SJSA1 (cell line): ENCODE measurements at places on chromosomes 13 and 19.

DNA sequence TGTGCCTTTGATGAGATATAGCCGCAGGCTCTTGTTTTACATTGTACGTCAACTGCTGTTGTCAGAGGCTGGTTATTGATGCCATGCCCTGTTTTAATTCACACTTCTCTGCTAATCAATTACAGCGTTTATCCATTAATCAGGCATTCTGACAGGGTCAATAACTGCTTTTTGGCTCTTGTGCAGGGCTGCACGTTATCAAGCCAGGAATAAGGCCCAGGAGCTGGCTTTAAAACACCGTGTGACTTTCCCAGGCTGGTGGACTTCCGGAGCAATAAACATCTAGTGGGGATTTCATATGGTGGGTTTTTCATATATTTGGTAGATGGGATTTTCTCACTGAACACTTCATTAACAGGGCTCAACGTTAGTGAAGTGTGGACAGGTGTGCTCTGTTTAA is 221.7 kb downstream of the TM9SF2 start:
- DNase-seq = no peak

DNA sequence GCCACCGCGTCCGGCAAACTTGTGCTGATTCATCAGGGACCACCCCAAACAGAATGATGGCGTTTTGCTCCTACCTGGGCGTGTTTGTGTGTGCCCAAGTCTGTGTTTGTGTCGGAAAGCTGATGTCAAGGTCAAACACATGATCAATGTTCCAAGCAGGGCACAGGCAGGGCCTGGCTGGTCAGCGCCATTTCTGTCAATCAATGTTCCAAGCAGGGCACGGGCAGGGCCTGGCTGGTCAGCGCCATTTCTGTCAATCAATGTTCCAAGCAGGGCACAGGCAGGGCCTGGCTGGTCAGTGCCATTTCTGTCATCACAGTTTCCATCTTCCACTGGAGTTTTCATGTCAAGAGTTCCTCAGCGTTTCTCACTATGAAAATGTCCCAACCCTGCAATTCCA is 14.9 kb upstream of the GRTP1 start:
- DNase-seq = no peak

DNA sequence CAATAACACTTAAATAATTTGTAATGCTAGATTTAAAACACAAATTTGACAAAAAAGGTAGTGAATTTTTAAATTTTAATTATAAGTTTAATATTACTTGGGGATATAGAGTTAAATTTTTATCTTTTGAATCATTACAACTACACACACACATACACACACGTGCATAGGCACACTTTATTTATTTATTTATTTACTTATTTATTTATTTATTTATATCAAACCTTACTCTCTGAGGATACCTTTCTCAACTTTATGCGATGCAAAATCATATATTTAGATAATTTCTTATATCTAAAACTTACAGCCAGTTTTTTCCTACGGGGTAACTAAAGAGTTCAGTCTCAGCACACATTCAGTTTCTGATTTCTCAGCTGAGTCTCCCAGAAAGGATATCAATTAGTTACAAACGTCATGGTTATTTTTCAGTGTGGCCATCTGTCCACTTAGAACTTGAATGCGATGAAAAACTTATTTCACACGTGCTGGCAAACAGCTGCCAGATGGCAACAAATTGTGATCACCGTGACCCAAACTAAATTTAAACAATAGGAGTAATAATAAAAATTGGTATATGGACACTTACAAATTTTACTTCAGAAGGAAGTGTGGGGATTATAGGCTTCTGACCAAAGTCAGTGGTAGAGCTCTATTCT is 683.1 kb upstream of the PRR20A start:
- DNase-seq = no peak

GRCh38 chr13:42113478-42113877 is 65.0 kb downstream of the DGKH start:
- no peak for DNase-seq

- DNase-seq = peak; percentile 41
Observed at GRCh38 chr13:19601749-19602725, 31.4 kb upstream of the MPHOSPH8 start.

DNA sequence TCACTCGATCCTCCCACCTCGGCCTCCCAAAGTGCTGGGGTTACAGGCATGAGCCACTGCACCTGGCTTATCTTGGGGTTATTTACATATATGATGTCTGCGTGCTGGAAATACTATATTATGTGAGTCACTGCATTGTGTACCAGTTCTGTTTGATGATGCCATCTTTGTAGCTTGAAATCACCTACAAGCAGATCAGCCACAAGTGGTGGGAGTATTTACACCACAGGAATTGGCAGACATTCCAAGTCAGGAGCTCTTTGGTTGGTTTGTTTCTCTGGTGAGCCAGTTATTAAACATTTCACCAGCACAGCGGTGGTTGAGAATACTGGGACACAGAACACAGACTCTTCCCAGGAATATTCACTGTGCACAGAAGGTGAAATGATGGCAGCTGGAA is 4.5 kb upstream of the TIMM44 start:
- DNase-seq = no peak

DNA sequence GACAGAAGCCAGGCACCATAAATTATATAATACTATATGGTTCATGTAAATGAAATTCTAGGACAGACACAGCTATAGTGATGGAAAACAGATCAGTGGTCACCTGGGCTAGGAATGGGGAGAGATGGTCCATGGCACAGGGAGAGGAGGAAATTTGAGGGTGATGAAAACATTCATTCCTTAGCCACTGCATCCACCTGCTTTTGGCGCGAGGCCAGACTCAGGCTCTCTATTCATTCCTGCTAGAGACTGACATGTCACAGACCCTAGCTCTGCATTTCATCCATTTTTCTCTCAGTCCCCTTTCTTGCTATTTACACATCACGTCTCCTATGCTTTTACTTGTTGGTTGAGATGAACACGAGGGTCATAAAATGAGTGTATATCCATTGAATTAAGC is 628.3 kb upstream of the SLC10A2 start:
- DNase-seq = no peak

DNA sequence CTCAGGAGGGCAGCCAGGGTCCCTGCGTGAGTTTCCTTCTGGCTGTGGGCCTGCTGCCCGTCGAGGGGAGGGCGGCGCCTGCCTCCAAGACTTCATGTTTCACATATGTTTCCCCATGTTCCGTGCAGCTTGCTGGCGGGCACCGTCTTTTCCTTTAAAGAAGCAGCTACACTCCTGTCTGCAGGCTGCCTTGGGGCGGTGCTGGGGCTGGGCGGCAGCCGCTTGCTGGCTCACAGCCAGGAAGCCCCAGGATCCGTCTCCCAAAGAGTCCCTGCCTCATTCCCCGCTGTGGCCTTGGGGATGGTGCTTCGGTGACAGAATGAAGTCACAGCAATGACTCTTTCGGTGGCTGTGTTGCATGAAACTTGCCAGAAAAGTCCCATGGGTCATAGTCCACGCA is 24.9 kb downstream of the PIAS4 start:
- no peak for DNase-seq

GRCh38 chr19:32041681-32042292 is 303.6 kb upstream of the ZNF507 start:
- DNase-seq = peak; percentile 58

GRCh38 chr19:47471733-47472457 is at the start of gene SLC8A2:
Gene SLC8A2, minus strand, starts transcription at chr19:47471893. Its CDS starts 5,490 bp downstream, at chr19:47466403.
- DNase-seq = peak; percentile 30

DNA sequence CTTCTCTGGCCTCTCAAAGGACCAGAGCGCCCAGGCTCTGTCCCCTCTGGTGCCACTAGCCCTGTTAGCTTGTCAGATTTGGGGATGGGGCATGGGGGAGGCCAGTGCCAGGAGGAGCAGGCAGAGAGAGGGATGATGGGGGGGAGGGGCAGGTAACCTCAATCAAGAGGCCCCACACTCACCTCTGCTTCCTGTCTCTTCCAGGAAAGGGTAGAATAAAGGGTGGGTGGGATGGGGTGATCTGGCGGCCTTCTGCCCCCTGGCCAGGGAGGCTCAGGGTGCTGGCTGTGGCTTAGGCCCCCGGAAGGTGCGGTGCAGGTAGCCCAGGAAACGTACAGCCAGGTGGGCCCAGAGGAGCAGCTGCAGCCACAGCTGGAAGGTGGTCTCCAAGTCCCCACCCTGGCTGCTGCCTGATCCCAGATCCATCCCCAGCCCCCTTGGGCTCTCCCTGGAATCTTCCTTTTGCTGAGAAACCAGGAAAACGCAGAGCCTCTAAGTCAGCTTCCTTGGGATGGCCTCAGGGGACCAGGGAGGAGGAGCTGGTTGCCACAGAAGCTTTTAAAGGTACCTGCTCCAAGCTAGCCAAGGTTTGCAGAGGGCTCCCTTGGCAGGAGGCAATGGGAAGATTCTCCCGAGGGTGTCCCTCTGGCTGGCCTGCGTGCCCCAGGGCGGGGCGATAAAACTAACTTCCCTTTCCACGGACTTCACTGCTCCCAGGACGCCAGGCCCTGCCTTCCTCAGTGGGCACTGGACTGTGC is 5.3 kb downstream of the PRKACA start:
- no peak for DNase-seq

GRCh38 chr13:52808842-52809219 is 39.6 kb downstream of the PCDH8 start:
- no peak for DNase-seq

GRCh38 chr19:18762125-18763023 is 28.7 kb downstream of the COMP start:
- DNase-seq = no peak

DNA sequence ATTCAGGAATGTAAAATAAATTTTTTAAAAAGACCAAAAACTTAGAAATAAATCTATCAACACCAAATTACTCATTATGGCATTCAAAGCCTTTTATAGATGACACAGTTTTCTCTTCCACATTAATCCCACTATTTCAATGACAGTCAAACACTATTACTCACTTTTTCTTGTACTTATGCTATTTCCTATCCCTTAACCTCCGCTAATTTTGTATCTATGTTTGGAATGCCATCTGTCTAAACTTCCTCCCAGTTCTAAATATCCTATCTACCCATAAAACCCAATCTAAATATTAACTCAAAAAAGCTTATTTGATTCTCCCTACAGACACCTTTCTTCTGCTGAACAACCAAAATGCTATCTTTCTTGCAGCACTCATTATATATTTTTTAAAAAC is 203.5 kb downstream of the ENOX1 start:
- no peak for DNase-seq

DNA sequence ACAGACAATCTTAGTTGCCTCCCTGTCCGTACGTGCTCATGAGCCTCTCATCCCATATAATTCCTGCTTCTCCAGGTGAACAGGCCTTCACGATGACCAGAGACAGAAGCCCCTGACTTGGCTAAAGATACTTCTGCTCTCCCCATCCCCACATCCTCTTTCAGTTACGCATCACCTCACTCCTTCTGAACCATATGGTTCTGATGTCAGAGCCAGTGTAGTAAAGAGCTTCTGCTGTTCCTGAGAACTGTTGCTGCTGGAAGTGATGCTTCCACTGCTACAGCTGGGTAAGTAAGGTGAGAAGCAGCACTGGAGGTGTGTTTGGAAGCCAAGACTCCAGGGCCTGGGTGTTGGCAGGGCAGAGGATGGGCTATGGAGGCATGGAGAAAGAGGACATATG is 12.9 kb downstream of the SIGLECL1 start:
- DNase-seq = no peak

DNA sequence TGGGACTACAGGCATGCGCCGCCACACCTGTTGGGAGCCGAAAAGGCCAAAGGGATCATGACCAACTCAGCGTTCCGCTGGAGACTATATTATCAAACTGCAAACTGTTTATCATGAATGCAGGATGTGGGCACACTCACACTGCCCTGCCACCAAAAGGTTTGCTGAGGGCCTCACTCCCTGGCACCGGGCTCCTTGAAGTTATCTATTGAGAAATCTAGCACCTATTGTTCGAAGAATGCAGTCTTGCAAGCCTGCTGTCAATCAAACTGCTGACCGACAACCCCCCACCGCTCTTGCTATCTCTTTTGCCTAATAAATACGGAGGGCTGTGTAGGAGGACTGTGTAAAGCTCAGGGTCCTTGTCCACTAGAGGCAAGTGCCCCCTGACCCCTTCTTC is 5.2 kb upstream of the ZNF836 start:
- DNase-seq = no peak

DNA sequence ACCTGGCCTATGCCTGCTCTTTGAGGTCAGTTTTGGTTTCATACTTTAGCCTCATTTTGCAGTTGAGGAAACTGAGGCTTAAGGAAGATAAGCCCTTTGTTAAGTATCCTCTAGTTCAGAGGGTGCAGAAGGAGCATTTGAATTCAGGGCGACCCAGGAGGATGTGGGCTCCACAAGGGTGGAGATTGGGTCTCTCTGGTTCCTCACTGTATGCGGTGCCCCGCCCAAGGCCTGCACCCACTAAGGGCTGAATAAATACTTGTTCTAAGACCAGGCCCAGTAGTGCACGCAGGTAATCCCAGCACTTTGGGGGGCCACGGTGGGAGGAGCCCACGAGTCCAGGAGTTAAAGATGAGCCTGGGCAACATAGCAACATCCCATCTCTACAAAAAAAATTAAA is 768 bp upstream of the SLC44A2 start:
- no peak for DNase-seq

DNA sequence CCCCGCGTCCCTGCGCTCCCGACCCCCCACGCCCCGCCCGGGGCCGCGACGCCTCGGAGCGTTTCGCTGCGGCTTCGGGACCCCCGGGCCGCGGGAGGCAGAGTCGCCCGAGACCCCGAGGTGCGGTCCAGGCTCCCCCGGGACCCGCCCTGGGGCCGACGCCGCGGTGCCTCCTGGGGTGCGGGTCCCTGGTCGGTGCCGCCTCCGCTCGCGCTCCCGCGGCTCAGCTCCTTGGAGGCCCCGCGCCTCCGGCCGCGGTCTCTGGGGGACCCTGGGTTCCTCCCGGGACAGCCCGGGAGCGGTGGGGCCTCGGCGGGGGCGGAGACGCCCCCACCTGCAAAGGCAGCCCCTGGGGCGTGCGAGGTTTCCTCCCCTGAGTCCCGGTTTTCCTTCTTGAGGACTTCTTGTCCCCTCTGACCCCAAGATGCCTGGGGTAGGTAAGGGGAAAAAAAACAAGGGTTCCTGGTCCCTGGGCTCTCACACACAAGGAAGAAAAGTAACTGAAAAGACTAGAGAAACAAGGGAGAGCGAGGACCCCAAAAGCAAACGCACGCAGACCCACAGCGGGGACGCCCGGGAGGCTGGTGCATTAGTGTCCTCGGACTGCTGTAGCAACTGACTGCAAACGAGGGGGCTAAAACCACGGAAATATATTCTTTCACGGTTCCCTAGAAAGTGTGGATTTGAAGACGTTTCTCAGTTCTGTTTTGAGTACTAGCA is 740 bp downstream of the ZNF555 start:
- no peak for DNase-seq

DNA sequence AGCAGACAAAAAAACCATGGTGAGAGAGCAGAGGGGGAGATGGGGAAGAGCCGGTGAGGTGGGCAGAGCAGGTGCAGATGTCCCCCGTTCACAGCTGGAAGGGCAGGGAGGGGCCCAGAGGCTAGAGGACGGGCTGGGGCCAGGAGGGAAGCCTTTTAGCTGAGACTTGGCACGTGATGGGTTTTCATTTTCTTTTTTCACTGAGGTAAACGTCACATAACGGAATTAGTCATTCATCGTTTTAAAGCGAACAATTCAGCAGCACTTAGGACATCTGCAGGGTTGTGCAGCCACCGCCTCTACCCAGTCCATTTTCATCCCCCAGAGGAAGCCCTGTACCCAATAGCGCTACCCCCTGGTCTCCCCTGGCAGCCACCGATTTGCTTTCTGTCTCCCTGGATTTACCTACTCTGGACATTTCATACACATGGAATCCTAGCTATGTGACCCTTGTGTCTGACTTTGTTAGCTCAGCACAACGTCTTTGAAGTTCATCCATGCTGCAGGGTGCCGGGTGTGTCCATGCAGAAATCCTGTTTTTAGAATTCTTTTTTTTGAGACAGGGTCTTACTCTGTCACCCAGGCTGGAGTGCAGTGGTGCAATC is 16.0 kb upstream of the EMC10 start:
- DNase-seq = no peak

- no peak for DNase-seq
Observed at GRCh38 chr19:50515168-50515561, 1.5 kb upstream of the ASPDH start.
